Fibroblast of skin of right biceps (primary cell): ENCODE measurements at places on chromosomes 1 and 21.

DNA sequence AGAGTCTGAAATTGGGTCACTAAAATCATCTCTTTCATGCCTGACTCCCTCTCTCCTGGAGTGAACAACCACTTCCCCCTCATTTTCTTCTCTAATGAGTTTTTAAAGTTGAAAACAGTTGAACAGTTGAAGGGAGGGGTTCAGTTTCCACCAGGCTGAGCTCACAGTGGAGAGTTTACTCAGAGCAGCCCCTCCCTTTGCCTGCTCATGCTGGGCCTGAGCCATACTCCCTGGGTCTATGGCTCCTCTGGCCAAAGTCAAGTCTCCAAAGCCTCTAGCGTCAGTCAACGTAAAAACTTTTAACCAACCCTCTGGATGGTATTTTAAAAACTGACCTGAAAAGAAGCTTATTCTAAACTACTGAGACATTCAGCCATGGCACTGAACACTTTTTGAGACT, 100.8 kb upstream of the RNPC3 start:
- no peak for DNase-seq

DNA sequence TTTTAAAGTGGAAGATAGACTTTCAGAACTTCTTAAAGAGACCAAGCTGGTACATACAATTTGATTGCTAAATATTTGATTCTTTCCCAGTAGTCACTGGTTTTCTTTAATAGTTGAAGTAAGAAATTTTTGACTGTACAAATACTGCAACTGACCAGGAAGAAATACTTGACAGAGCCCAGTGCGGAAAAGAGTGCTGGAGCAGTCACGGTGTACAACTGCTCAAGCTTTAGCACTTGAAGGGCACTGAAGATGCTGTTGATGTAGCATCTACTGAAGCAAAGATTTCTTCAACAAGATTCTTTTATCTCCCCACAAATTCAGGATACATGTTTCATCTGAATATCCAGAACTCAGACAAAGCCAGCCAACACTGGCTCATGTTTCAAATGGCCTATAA, 41.5 kb downstream of the SLC35F3 start:
- no peak for DNase-seq

GRCh38 chr1:97980530-97980929, 59.7 kb upstream of the DPYD start:
- DNase-seq: no peak

GRCh38 chr1:200317236-200317635, 92.6 kb downstream of the ZNF281 start:
- DNase-seq: peak; percentile 93

- peak; percentile 60 for DNase-seq
Observed at GRCh38 chr1:209576392-209577197, 6.9 kb upstream of the CAMK1G start.
